ENCODE measurements at places on chromosomes 3 and 15. TPM values are rescaled to one million over a fixed set of nuclear protein-coding genes. Genes with fewer than 3 reads are reported as not detected.

GP5 gene
- total RNA-seq, result 0.05 TPM

SLC12A6 gene
- total RNA-seq, result 8.8 TPM

CNTN6 gene
- not detected for total RNA-seq

NPAP1 gene
- not detected for total RNA-seq

EFHB gene
- 0.91 TPM for total RNA-seq

NRG4 gene
- not detected for total RNA-seq

EPHB1 gene
- total RNA-seq, result 0.88 TPM

DNA sequence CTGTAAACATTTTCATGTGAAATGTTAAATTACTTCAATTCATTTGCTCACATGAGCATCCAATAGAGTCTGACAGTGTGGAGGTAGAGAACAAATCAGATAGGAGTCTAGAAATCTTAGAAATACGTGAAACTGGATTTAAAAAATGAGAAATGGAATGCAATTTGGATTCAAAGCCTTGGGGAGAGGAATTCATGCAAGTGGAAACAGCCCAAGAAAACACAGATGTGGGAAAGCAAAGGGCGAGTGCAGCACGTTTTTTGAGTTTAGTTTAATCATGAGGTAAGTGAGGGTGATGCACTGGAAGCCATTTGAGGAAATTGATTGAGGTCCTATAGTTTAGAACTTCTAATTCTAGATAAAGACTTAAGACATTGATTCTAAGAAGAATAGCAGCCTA lies 434.7 kb downstream of the C3orf38 start:
- no peaks in the 10 kb centered on the region for H3K4me1 ChIP-seq
- H3K27ac ChIP-seq, result no peak overlapping the region
- H3K36me3 ChIP-seq, result no peaks in the 10 kb centered on the region
- DNase-seq, result no peak

- no peaks in the 10 kb centered on the region for H3K27me3 ChIP-seq
- H3K27ac ChIP-seq, result no peak overlapping the region
- 0 out of 2 replicates have a peak, but pooled peaks cover 5% of the 10 kb centered on the region for H3K36me3 ChIP-seq
- H3K4me1 ChIP-seq, result no peaks in the 10 kb centered on the region
Measured at GRCh38 chr3:134535186-134535970, 49.5 kb downstream of the CEP63 start.

DNA sequence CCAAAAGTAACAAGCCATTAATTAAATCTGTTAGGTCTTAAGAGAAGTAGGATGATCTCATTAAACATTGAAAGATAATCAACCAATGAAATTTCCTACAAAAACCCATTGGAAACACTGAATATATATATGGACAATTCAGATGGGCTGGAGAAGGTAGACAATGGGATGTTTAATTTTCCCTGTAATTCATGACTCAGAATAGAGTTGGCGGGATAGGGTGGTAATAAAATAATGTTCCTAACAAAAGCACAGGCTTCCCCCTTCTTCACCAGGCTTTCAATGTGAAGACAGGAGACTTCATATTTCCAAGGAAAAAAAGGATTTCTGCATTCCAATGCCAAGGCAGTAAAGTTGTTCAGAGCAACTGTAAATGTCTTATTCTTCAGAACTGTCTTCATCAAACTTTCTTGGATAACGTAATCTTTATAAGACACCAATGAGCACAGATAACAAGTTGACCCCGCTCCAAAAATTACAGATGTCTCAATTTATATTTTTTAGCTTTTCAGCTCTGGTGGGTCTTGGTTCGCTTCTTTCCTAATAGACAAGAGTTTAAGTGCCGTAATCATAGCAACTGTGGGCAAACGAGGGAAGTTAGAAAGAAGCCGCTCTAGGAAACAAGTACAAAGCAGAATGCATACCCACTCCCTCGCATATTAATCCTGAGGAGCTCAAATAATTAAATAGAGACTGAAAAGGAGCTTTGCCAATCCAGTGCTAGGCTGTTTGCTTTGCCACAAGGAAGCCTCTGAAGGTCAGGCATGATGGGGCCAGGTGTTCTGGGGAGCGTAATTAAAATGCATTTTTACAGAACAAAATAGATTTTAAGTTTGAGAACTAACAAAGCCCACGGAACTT lies 377.0 kb downstream of the FOXP1 start:
- 0 out of 2 replicates have a peak, but pooled peaks cover 6% of the 10 kb centered on the region for H3K36me3 ChIP-seq
- peaks cover 28% of the 10 kb centered on the region for H3K4me1 ChIP-seq
- no peak overlapping the region for H3K4me3 ChIP-seq
- DNase-seq, result no peak

DNA sequence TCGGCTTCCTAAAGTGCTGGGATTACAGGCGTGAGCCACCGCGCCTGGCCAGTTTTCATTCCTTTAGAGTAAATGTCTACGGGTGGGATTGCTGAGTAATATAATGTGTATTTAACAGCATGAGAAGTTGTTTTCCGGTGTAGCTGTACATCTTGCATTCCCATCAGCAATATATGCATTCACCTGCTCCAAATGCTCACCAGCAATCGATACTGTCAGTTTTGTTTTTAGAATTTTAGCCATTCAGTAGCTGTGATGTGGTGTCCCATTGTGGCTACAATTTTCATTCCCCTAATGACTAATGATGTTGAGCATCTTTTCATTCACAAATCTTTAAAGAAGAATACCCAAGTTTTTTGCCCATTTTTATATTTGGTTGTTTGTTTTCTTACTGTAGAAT lies 134.8 kb upstream of the RGMA start:
- no peaks in the 10 kb centered on the region for H3K27me3 ChIP-seq
- H3K27ac ChIP-seq, result no peak overlapping the region
- DNase-seq, result no peak

DNA sequence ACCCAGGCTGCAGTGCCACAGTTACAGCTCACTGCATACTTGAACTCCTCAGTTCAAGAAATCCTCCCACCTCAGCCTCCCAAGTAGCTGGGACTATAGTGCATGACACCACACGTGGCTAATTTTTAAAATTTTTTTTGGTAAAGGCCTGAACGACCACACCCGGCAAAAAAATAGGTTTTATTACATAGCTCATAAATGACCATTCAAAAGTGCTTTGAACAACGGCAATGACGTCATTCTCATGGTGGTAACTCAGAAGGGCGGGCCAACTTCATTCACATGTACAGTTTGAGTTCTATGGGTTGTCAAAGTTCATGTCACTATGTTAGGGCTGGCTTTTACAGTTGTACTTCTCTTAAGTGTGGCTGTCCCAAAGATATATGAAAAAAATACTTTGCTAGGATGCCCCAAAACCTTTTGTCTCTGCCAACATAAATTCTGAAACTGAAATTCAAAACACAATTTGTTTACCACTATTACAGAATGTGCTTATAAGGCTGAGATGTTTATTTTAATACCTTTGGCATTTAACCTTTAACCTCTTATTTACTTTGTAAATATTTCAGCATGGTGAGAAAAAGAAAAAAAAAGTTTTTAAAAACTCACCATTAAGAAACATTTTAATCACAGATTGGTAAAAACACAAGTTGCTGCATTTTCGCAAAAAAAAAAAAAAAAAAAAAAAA lies 6.2 kb downstream of the MYO1E start:
- DNase-seq, result no peak
- H3K4me1 ChIP-seq, result peaks cover 83% of the 10 kb centered on the region
- peaks cover 16% of the 10 kb centered on the region for H3K36me3 ChIP-seq
- H3K4me3 ChIP-seq, result peak overlapping the region; percentile 4

DNA sequence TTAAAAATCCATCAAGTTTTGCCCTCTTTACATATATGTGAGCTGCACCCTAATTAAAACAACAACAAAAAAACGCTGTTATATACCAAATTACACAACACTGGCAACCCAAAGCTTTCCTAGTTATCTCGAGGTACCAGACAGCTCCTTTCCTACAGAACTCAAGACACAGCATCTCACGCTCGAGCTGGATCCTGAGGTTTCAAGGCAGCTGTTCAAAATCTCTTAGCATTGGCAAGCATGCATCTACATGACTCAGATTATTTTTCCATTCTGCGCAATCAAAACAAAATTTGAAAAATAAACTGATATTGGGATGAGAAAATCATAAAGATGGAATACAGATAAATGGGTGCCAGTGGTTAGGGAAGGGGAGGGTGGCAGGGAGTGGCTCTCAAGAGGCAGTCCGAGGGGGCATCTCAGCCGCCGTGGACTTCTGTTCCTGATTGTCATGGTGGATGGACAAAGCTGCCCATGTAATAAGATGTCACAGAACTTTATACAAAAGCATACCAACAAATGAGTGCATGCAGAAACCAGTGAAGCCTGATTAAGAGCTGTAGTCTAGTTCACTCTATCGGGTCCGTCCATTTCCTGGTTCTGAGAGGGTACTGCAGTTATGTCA lies 91.5 kb downstream of the ADAMTS17 start:
- H3K4me3 ChIP-seq, result no peak overlapping the region
- no peak for DNase-seq
- no peaks in the 10 kb centered on the region for H3K36me3 ChIP-seq

DNA sequence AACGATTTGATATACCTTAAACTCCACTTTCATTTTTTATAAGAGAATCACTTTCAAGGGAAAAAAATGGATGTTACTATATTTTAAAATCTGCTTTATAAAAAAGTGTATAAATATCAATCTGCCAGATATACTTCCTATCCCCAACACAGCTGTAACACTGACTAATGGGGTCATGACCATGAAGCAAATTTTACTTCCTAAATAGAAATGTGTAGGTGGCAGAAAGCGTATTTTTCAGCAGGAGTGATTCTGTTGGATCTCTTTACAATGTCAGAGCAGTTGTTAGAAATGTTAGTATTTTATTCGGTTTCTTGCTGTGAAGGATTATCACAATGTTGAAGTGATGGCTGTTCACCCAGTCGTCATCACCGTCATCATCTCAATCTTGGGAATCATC lies 5.5 kb upstream of the C15orf40 start:
- DNase-seq, result no peak
- H3K4me3 ChIP-seq, result no peak overlapping the region
- peaks cover 12% of the 10 kb centered on the region for H3K4me1 ChIP-seq
- H3K27me3 ChIP-seq, result no peaks in the 10 kb centered on the region
- H3K36me3 ChIP-seq, result peaks cover 7% of the 10 kb centered on the region

DNA sequence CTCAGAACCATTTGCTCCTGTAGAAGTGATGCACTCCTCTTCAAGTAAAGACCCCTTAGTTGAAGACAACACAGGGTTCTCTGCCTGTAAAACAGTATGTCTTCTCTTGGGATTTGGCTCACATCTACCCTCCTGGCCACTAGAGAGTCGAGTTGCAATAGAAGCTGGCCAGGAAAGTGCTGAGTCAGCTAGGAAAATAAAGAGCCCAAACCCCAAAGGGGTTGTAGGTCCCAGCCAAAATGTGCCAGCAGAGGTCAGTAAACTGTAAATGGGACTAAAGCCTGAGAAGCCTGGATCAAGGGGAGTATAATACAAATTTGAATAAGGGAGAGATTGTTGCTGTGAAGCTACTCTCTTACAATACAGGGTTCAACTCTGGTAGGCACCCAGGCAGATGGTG lies 37.2 kb upstream of the THBS1 start:
- H3K27me3 ChIP-seq, result no peaks in the 10 kb centered on the region
- no peak overlapping the region for H3K27ac ChIP-seq
- H3K4me1 ChIP-seq, result no peaks in the 10 kb centered on the region
- H3K36me3 ChIP-seq, result peaks cover 24% of the 10 kb centered on the region

- no peak for DNase-seq
- H3K27ac ChIP-seq, result no peak overlapping the region
- no peaks in the 10 kb centered on the region for H3K36me3 ChIP-seq
- H3K27me3 ChIP-seq, result peaks cover 24% of the 10 kb centered on the region
- no peak overlapping the region for H3K4me3 ChIP-seq
- H3K4me1 ChIP-seq, result peaks cover 18% of the 10 kb centered on the region
Measured at GRCh38 chr3:184690192-184690883, 21.5 kb downstream of the MAGEF1 start.

- no peaks in the 10 kb centered on the region for H3K4me1 ChIP-seq
- peaks cover 52% of the 10 kb centered on the region for H3K27me3 ChIP-seq
- H3K27ac ChIP-seq, result no peak overlapping the region
- DNase-seq, result no peak
- no peak overlapping the region for H3K4me3 ChIP-seq
Measured at GRCh38 chr3:46470831-46471230, 6.1 kb upstream of the LTF start.

- H3K36me3 ChIP-seq, result no peaks in the 10 kb centered on the region
- no peak overlapping the region for H3K4me3 ChIP-seq
Measured at GRCh38 chr3:193377591-193377990, 962 bp downstream of the ATP13A5 start.

DNA sequence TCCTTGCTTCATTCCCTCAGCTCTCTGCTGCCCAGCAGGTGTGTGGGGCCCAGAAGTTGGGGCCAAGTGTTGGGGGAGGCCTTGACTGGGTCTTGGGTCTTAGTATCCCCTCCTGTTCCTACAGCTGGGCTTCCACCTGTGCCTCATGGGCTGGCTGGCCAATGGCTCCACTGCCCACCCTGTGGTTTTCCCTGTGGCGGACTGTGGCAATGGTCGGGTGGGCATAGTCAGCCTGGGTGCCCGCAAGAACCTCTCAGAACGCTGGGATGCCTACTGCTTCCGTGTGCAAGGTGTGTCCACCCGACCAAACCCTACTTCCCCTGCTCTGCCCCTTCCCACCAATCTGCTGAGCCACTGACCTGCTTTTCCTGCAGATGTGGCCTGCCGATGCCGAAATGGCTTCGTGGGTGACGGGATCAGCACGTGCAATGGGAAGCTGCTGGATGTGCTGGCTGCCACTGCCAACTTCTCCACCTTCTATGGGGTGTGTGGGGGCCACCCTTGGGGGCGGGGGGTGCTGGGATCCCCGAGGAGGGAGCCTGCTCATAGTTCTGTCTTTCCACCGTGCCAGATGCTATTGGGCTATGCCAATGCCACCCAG lies 10.9 kb downstream of the NT5DC2 start:
- H3K4me3 ChIP-seq, result no peak overlapping the region
- no peaks in the 10 kb centered on the region for H3K27me3 ChIP-seq
- peaks cover 5% of the 10 kb centered on the region for H3K4me1 ChIP-seq
- no peak overlapping the region for H3K27ac ChIP-seq
- peaks cover 10% of the 10 kb centered on the region for H3K36me3 ChIP-seq
- DNase-seq, result no peak
